ENCODE measurements at places on chromosomes 7 and 10.

GRCh38 chr10:130802301-130802700 is 509.2 kb downstream of the TCERG1L start:
- H3K4me3 ChIP-seq: no peak overlapping the region
- H3K27me3 ChIP-seq: no peaks in the 10 kb centered on the region
- no peaks in the 10 kb centered on the region for H3K36me3 ChIP-seq
- no peak overlapping the region for H3K27ac ChIP-seq

GRCh38 chr7:31707089-31707488 is 20.1 kb downstream of the PPP1R17 start:
- H3K4me3 ChIP-seq: no peak overlapping the region
- H3K4me1 ChIP-seq: no peaks in the 10 kb centered on the region
- no peak overlapping the region for H3K27ac ChIP-seq
- no peak for DNase-seq
- no peaks in the 10 kb centered on the region for H3K27me3 ChIP-seq

GRCh38 chr7:122637784-122638183 is 61.1 kb downstream of the RNF133 start:
- no peak for DNase-seq
- H3K27ac ChIP-seq: no peak overlapping the region
- no peaks in the 10 kb centered on the region for H3K27me3 ChIP-seq
- H3K4me1 ChIP-seq: no peaks in the 10 kb centered on the region

GRCh38 chr10:127534496-127534895 is 14.6 kb upstream of the NPS start:
- H3K36me3 ChIP-seq: no peaks in the 10 kb centered on the region
- H3K4me1 ChIP-seq: no peaks in the 10 kb centered on the region
- no peak overlapping the region for H3K27ac ChIP-seq
- H3K27me3 ChIP-seq: no peaks in the 10 kb centered on the region
- no peak overlapping the region for H3K4me3 ChIP-seq
- no peak for DNase-seq

GRCh38 chr7:137935884-137936508 is 65.9 kb downstream of the CREB3L2 start:
- peaks cover 16% of the 10 kb centered on the region for H3K4me1 ChIP-seq
- DNase-seq: no peak
- peak overlapping the region; percentile 84 for H3K27ac ChIP-seq
- no peak overlapping the region for H3K4me3 ChIP-seq

DNA sequence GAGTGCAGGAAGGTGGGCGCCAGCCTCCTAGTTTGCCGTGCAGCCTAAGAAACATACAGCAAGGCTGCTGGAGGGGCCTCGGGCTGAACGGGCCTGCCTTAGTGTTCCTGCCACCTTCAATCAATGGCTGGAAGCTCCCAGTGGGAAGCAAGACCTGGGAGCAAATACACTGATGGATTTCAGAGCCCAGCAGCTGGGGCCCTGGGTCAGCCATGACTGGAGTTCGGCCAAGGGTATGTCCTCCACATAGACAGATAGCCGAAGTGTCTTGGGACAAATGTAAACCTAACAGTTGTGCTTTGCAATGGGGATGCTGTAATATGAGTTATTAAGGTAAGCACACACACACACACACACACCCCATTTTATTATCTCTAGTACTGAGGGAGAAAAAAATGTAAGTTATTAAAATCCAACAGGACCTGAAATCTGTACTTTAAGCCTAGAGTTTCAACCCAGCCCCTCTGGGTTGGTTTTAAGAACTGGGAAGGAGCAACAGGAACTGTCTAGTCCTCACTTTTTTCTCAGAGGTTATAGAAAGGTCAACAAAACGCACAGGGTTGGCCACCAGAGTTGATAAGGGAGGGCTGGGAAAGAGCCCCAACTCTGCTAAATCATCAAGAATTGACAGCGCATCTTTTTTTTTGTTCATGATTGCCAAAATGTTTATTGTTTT is 50.0 kb upstream of the CELF2 start:
- H3K36me3 ChIP-seq: no peaks in the 10 kb centered on the region
- H3K27me3 ChIP-seq: no peaks in the 10 kb centered on the region
- DNase-seq: peak; percentile 21
- no peak overlapping the region for H3K4me3 ChIP-seq
- H3K4me1 ChIP-seq: no peaks in the 10 kb centered on the region

- H3K36me3 ChIP-seq: no peaks in the 10 kb centered on the region
- peak overlapping the region; percentile 95 for H3K27ac ChIP-seq
- H3K27me3 ChIP-seq: no peaks in the 10 kb centered on the region
- H3K4me1 ChIP-seq: no peaks in the 10 kb centered on the region
These were observed 449 bp downstream of the NUDT5 start for GRCh38 chr10:12195281-12195602.

Measured in uterus (tissue), 4 donors.